ENCODE measurements at places on chromosomes 6 and 20. TPM values are rescaled to one million over a fixed set of nuclear protein-coding genes. Genes with fewer than 3 reads are reported as not detected.

- H3K4me3 ChIP-seq = no peak overlapping the region
- no peak for DNase-seq
- no peaks in the 10 kb centered on the region for H3K27me3 ChIP-seq
- no peaks in the 10 kb centered on the region for H3K36me3 ChIP-seq
- H3K27ac ChIP-seq = no peak overlapping the region
- no peaks in the 10 kb centered on the region for H3K4me1 ChIP-seq
Measured at GRCh38 chr20:18992418-18992817, 178.8 kb downstream of the SCP2D1 start.

Gene SERPINB1
- 1.6 TPM for total RNA-seq

DNA sequence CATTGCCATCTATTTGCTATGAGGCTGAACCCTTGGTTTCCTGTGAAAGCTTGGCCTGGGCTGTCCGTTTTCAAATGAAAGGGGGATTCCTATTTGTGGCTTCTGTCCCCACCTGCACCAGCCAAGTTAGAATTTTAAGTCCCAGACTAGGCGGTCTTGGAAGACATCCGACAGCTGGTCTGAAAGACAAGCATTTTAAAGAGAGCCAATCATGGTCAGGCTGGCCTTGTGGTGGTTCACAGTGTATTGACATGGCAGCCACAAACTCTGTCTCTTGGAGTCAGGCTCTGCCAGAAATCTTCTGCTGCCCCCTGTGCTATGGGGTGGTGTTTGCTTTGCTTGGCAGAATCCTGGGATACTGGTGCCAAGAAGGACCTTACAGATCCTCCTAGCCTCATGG lies 319.2 kb upstream of the MOCS1 start:
- H3K27me3 ChIP-seq = no peaks in the 10 kb centered on the region
- no peaks in the 10 kb centered on the region for H3K4me1 ChIP-seq
- DNase-seq = no peak
- no peak overlapping the region for H3K4me3 ChIP-seq
- no peaks in the 10 kb centered on the region for H3K36me3 ChIP-seq

- no peak for DNase-seq
- peaks cover 15% of the 10 kb centered on the region for H3K36me3 ChIP-seq
- H3K4me3 ChIP-seq = no peak overlapping the region
- H3K27me3 ChIP-seq = no peaks in the 10 kb centered on the region
- no peak overlapping the region for H3K27ac ChIP-seq
Measured at GRCh38 chr20:35917077-35917476, 37.2 kb downstream of the SCAND1 start.

DNA sequence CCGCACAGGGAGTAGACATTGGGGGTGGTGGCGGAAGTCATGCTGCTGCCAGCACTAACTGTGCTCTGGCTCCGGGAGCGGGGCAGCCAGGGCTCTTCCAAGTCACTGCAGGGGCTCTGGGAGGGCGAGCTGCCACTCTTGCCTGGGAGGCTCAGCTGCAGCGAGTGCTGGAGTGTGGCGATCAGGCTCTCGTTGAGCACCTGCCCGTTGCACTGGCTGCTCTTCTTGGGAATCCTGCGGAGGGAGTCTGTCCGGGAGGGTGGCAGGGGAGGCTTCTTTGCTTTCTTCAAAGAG lies 28.0 kb downstream of the HEBP2 start:
- no peak overlapping the region for H3K4me3 ChIP-seq
- DNase-seq = no peak
- H3K27ac ChIP-seq = no peak overlapping the region
- H3K4me1 ChIP-seq = no peaks in the 10 kb centered on the region
- no peaks in the 10 kb centered on the region for H3K27me3 ChIP-seq

Measured in GM12878 (cell line).